ENCODE measurements at places on chromosomes 16 and 17.

- no peak for DNase-seq
Measured at GRCh38 chr16:12750554-12750918, 53.2 kb downstream of the CPPED1 start.

DNA sequence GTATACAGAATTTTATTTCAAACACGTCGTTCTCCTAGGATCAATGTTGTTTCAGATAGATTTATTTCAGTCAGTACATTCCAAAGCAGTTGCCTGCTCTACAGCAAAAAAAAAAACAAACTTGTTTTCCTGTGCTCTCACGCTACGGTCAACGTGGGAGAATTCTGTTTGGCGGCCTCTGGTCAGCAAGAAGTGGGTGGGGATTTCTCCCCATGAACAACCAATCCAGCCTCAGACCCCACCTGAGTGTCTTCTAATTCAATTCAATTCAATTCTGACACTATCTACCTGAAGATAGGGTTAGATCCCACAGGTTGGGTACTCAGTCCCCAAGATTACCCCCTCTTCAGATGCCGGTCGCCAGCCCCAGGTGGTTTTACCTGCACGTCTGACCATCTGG lies 22.1 kb downstream of the C17orf58 start:
- no peak for DNase-seq

DNA sequence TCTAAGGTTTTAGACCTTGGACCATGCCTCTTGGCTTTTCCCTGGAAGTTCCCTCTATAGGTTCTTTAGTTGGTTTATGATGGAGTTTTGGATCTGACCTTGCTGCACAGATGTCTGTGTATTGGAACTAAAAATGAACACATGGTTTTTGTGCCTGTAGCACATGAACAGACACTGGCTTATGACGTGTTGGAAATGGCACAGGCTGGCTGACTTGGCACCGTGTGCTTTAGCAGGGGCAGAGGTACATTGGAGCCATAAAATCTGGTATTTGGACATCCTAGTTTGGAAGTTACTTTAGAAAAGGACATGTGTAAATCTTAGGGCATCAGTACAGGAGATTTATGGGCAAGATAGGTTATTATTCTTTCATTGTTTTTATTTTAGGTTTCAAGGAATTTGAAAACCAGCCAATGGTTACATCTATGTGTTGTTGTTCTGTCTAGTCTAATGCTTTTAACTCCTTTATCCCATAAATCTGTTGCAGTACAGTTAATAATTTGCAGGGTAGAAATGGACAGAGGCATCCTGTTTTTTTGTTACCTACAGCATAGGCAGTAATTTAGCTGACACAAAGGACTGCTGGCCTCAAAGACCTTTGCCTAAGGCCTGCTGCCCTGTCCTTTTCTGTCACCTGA lies 6.0 kb downstream of the SOCS7 start:
- DNase-seq, result no peak

DNA sequence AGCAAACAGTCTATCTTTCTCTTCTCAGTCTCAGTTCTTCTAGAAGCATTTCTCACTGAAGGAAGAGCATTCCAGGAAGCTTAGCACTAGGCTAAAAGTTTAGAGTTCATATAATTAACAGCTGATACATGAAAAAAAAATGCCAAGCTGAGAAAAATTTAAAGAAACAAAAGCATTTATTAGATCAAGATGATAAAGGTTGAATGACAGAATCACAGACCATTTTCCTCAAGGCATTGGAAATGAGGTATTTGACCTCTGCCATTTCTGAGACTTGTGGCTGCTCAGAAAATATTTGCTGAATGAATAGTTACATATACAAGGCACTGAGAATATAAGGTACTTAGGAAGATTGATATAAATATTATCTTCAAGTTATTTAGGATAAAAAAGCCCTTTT lies 901.6 kb upstream of the GOT2 start:
- DNase-seq, result no peak

DNA sequence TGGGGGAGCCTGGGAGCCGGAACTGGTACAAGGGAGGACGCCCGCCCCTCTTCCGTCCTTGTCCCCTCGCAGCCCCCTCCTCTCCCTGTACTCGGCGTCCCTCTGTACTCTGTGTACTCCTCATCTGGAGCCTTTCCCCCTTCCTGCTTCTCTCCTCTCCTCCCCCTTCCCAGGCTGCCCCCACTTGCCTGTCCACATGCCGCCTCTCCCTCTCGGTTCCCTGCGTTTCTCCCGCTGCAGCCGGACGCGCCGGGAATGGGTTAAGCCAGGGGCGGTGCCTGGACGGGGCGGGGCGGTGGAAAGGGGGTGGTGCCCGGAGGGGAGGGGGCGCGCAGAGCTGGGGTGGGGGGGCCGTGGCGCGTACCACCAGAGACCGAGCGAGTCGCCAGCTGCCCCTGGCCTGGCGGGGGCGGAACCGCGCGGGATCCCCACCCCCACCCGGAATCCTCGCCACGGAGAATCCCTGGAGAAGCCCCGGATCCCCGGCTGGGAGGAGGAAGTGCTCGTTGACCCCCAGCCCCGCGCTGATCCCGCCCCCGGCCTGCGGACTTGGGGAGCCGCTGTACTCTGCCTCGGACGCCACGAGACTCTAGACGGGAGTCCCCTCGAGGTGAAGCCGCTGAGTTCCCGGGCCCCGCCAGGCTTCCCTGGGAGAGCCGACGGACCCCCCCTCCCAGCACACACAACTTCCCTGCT lies 22.6 kb downstream of the GJD3 start:
- DNase-seq, result no peak

GRCh38 chr17:42286411-42287221 lies 1.7 kb upstream of the STAT5A start:
- no peak for DNase-seq

DNA sequence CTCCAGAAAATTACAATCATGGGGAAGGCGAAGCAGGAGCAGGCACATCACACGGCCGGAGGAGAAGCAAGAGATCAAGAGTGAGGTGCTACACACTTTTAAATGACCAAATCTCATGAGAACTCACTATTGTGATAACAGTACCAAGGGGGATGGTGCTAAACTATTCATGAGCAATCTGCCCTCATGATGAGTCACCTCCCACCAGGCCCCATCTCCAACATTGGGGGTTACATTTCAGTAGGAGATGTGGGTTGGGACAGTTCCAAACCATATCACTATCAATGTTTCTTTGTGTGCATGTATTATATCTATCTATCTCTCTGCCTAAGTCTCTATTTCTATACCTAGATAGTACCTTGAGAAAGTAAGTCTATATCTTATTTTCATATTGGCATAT lies 724.8 kb downstream of the CDH11 start:
- no peak for DNase-seq

DNA sequence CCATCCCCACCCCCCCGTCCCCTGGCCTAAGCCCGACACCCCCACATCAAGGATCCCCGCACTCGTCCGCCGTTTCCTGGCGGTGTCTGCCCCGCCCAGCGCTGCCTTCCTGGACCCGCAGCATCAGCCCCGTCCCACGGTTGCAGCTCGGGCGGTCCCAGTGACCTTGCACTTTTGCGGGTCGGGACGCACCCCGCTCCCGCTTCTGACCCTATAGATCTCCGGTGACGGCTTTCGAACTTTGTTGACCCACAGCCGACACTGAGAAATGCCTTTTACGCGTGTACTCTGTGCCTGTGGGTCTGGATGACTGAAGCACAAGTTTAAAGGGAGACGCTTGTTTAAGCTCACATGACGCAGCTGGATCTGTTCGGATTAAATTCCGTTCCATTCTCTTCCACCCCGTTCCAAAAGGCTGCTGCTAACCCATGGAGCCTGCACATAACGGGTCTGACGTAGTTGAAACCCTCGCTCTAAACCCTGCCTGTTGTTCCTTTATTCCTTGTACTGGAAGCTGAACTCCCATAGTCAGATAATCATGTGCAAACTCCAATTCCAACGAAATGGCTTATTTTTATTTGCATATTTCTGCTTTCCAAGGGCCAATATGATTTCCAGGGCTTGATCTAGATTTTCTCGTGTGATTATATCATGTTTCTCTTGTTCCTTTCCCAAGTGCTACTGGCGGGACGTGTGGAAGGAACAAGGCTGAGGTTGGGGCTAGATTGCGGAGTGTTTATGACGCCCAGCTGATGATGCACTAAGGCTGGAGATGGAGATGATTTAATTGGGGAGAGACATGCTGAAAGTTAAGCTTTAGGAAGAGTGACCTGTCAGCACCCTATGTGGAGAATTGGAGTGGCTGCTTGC lies 834 bp downstream of the FLYWCH1 start:
- DNase-seq, result peak; percentile 51

DNA sequence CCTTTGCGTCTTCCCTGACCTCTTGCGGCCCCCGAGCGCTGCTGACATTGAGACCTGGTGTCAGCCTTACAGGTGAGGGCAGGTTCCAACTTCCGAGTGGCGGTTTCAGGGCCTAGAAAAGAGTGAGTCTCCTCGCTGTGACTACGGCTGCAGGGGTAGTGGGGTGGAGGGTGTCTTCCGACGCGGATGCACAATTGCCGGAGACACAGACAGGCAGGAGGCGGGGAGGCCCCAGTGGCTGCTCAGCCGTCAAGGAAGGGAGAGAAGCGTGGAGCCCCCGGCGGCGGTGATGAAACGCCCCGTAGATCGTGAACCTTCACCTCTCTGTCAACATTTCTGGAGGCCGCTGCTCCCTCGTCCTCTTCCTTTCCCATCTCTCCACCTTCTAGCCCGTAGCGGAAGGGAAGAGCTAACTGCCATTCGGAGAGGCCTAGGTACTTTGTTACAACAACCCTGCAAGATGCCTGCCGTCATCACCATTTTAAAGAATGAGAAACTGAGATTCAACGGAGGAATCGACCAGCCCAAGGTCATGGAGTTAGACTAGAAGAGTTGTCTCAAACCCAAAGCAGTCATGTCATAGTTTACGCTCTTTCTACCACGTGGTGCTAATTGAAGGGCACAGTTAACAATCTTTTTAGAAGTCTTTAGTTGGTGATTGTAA lies 485 bp downstream of the DNAJA3 start:
- DNase-seq, result peak; percentile 52

DNA sequence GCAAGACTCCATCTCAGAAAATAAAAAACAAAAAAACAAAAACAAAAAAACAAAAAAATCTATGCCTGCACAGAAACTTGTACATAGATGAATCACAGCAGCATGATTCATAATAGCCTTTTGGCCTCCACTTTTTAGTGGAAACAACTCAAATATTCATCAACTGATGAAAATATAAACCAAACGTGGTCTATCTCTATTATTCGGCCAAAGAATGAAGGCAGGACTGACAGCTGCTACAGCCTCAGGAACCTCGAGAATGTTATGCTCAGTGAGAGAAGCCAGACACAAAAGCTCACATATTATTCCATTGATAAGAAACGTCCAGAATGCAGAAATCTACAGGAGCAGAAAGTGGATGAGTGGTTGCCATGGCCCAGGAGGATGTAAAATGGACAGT lies 19.8 kb downstream of the PPL start:
- no peak for DNase-seq

GRCh38 chr17:81890447-81891302 lies 711 bp downstream of the ALYREF start:
- DNase-seq, result no peak

DNA sequence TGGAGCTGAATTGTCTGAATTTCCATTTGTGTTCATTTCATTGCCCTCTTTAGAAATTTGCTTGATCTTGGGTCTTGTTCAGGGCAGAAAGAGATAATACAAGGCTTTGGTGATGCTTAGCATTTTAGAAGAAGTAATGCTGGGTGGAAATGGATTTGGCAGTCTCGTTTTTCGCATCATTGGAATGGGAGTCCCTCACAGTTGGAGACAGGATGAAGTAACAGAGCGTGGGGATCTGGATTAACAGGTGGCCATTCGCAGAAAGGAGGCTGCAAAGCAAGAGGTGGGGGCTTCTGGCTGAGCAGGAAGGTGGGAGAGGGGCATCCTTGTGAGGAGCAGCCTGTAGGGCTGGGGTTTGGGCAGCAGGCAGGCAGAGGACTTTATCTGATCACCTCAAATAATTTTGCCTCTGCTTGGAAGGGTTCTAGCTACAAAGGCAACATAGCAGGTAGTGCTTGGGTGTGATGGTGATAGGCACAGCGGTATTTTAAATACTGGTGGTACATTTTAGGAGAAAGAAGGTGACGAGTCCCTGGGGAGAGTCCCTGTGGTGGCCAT lies 17.0 kb downstream of the KSR1 start:
- no peak for DNase-seq

DNA sequence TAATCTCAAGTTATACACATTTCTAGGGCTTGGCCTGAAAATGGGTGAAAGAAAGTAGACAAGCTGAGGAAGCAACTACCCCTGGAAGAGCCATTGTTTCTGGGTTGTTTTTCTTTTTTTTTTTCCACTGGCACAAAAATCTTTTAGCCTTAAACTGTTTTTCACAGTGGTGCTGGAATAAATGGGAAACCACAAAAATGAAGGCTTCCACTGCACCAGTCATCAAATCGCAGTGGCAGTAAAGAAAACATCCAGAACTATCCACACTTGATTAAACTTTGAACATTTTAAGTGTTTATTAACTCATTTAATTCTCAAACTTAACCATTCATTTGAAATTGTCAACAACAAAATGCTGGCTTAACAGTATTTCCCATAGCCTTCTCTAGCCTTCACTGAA lies 14.3 kb downstream of the CMTM4 start:
- DNase-seq, result no peak

- no peak for DNase-seq
Measured at GRCh38 chr17:58364270-58364942, 12.4 kb upstream of the SUPT4H1 start.

DNA sequence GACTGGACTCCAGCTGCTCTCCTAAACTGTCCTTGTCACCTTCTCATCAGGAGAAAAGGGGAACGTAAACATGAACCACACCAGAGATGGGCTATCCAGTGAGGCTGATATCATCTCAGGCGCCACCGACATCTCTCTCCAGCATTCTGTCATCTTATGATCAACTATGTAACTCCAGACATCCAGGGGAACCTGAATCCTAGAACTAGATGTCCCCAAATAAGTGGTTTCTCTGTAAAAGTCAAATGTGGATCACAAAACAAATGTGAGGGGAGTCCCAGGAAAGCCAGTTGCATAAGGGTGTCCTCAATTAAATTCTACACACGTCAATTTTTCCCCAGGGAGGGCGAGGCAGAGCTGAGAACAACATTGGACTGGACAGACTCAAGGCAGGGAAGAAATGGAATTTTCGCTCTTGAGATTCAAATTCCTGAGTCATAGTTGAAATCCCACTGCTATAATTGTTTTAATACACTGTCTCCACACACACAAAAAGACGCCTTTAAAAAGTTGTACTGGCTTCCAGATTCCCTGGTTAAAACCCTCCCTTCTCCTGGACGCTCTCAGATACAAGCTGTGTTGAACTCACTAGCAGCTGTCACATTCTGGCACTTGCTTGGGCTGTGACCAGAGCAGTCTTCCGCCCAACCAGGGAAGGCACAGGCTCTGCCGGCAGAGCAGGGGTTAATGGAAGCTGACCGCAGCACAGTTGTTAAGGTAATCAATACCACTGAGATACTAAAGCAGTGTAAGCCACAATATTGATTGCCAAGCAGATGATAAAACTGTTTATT lies 62.6 kb downstream of the ZFHX3 start:
- no peak for DNase-seq
